Panc1 (cell line): ENCODE measurements at places on chromosomes 16 and 17. TPM values are rescaled to one million over a fixed set of nuclear protein-coding genes. Genes with fewer than 3 reads are reported as not detected.

GAST gene
- not detected for total RNA-seq

ATAD5 gene
- total RNA-seq: 11.5 TPM

TSNAXIP1 gene
- 1.6 TPM for total RNA-seq

CFAP97D1 gene
- not detected for total RNA-seq

CTRL gene
- total RNA-seq: 2.0 TPM

CCL23 gene
- total RNA-seq: not detected

MLKL gene
- 4.8 TPM for total RNA-seq

PPY gene
- not detected for total RNA-seq

XAF1 gene
- total RNA-seq: 3.5 TPM

PRSS22 gene
- 23.9 TPM for total RNA-seq

TLCD2 gene
- total RNA-seq: 7.0 TPM

SOX9 gene
- 79.5 TPM for total RNA-seq

KRT26 gene
- not detected for total RNA-seq

TIMP2 gene
- total RNA-seq: 62.4 TPM

CSH1 gene
- not detected for total RNA-seq
